ENCODE measurements at places on chromosomes 1 and 21.
A peak's percentile ranks its signal among the peaks of the same experiment; 100 is the strongest.

DNA sequence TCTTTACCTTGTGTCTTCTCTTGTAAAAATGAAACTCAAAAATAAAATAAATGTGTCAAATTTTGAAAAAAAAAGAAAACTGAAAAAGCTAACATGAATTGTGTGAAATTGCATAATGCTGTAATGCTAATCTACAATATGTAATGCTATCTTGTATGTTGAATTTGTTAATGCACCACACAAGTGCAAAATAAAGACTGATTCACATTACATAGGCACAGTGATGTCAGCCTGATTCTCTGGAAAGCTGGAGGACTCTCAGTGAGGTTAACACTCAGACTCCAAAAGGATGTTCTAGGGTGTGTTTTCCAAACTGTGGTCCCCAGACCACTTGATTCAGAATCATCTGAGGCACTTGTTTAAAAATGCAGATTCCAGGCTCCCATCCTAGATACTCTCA is 25.6 kb downstream of the SYT11 start:
- DNase-seq, result no peak

GRCh38 chr1:63893976-63894375 is 120.2 kb downstream of the ROR1 start:
- DNase-seq, result no peak

- DNase-seq, result no peak
Observed at GRCh38 chr1:156434989-156435544, 65.5 kb downstream of the MEF2D start.

DNA sequence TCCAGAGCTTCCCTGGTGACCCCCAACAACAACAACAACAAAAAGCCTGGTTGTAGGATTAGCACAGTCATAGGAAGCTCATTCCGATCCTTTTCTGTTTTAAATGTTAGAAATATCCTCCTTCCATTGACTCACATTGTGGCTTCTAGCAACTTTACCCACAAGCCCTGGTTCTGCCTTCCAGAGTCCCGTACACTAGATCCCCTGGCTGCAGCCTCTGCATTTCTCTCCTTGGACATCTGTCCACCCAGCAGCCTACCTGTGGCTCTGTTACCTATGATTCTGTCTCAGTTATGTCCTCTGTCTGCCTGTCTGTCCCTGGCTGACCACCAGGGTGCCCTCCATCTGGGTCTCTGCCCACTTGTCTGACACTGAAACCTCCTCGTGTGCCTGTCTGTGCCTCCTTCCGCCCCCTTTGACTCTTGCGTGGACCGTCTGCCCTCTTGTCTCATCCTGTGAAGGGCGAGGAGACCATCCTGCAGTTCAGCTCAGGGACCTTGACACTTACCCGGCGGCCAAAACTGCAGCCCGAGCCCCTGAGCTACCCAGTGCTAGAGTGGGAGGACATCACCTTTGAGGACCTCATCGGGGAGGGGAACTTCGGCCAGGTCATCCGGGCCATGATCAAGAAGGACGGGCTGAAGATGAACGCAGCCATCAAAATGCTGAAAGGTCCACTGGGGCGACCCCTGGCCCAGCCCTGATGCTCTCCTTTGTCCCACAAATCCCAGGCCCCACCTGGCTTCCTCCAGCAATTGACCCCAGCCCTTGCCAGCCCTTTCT is 16.1 kb downstream of the TIE1 start:
- no peak for DNase-seq

DNA sequence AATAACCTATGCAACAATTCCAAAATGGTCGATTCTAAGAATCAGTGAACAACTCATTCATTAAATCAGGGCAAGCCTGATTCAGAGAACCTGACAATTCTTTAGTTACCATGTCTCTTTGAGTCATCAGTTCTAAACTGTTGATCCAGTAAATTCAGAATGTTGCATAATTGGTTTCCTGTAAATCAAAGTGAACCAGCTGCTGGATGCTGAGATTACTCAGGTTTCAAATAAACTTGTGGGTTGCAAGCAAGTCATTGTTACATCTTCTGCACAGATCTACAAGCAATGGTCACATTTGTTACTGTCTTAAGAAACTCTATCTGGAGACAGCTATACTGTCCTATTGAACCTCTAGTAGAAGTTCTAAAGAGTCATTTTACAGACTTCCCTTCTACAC is 16.5 kb downstream of the PLA2G2D start:
- no peak for DNase-seq

GRCh38 chr1:197674286-197674685 is 101.0 kb downstream of the DENND1B start:
- no peak for DNase-seq

- no peak for DNase-seq
Observed at GRCh38 chr1:243363832-243364231, 108.0 kb downstream of the SDCCAG8 start.

- peak; percentile 100 for DNase-seq
Observed at GRCh38 chr1:228457396-228458176, 29.6 kb upstream of the RNF187 start.

DNA sequence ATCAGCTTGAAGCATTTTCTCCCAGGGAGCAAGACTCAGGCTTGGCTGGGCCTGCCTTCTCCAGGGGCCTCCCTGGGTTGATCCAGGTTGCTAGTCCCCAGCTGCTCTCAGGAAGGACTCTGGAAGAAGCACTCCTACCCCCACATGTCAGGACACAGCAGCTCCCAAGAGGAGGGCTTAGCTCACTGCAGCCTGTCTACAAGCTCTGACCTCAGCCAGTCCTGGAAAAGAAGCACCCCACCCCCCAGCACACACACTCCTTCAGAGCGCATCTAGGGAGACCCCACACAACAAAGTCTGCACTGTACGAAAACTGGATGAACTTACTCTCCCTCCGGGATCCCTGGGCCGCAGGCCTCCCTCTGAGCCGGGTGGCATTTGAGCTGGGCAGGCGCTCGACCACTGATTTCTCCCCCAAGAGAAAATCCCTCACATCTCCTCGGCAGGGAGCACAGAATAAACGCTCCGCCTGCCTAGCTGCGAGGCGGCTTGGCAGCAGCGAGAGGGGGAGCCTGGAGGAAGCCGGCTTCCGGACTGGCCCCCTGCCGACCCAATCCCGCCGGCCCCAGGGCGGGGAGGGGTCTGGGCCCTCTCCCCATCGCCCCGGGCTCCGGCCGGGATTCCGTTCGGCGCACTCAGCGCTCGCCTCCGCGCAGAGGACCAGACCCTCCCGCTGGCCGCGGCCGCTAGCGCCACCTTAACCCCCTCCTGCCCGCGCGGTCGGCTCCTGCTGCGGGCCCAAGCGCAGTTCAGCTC is at the start of gene KCNA2:
Gene KCNA2 (minus strand): TSS at position 458 of the 756 bp plus-strand sequence. CDS start 1,576 bp downstream, outside the sequence.
- DNase-seq, result no peak

DNA sequence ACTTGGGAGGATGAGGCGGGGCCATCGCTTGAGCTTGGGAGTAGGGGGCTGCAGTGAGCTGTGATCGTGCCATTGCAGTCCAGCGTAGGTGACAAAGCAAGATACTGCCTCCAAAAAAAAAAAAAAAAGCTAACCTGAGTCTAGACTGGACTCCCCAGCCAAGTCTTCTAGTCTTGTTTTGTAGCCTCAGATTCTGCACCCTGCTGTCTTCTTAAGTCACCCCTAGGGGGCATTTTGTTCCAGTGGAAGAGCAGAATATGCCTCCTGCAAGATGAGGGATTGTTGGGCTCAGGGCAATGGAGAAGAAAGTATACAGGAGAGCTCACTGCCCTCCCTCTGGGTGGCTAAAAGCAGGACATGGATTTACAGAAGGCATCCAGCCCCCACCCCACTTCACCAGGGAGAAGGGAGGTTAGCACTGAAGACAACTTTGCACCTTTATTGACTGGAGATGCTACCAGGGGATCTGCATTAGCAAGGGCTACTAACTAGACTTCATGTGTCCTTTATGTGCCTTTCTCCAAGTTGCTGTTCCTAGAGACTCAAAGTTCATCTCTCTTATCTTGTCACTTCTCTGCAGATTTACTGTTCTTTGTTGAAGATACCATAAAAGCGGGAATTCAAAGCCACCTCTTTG is 15.3 kb upstream of the RNF187 start:
- no peak for DNase-seq

All from NCI-H460 (cell line).